ENCODE measurements at places on chromosomes 6 and 20.

DNA sequence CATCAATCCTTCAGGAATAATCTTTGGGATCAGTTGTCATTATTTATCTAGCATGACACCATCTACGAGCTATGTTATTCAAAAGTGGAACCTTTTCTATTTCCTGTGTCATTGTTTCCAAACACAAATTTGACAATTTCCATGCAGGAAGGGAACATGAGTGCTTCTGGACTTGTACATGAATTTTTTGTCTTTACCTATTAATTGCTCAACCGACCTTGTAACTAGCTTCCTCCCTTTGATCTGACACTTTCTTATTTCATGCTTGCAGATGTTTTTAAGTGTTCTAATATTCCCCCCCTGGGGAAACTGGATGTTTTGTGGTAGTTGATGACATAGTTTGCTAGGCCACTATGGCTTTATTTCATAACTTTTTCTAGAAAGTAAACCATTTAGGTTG lies 139.4 kb downstream of the BMP2 start:
- ATAC-seq, result no peak

- ATAC-seq, result peak; percentile 25
These were observed 572 bp downstream of the SLC2A4RG start for GRCh38 chr20:63740070-63740626.

- ATAC-seq, result peak; percentile 43
These were observed 28.1 kb upstream of the TXNDC5 start for GRCh38 chr6:7938562-7939183.

GRCh38 chr6:23173234-23173633 lies 603.9 kb downstream of the HDGFL1 start:
- no peak for ATAC-seq

GRCh38 chr6:97557355-97557754 lies 274.3 kb upstream of the MMS22L start:
- no peak for ATAC-seq

DNA sequence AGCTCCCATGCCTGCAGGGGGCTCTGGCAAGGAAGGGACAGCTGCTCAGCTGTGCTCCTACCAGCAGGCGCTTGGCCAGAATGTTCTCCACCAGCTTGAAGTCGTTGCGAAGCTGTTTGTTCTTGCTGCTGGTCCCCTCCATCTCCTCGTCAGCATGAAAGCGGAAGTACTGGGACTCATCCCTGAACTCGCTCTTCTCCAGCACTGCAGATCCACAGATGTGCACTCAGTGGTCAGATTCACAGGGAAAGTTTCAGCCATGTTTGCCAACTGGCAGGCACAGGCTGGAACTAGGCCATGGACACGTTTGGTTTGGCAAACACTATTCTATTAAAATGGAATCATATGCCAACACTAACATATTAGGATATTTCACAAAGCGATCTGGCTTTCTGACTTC lies 167.9 kb downstream of the PREX1 start:
- ATAC-seq, result no peak

DNA sequence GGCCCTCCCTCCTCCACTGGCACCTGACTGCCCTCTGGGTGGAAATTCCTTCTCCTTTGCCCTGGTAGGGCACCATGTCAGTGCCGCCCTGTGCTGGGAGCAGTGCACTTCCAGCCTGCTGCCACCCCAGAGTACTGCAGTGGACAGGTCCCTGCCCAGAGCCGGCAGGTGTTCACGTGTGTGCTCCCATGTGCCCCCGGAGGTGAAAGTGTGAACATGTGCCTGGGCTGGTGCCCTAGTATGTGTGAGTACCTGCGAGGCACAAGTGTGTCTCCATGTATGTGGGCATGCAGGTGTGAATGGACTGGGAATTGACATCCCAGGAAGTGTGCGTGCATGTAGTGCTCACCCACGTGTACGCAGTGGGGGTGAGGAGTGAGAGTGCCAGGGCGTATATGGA lies 29.4 kb downstream of the SDCBP2 start:
- peak; percentile 7 for ATAC-seq

GRCh38 chr6:7991536-7991935 lies 72.7 kb downstream of the BLOC1S5 start:
- no peak for ATAC-seq

GRCh38 chr6:21123507-21124436 lies 469.8 kb upstream of the SOX4 start:
- no peak for ATAC-seq

DNA sequence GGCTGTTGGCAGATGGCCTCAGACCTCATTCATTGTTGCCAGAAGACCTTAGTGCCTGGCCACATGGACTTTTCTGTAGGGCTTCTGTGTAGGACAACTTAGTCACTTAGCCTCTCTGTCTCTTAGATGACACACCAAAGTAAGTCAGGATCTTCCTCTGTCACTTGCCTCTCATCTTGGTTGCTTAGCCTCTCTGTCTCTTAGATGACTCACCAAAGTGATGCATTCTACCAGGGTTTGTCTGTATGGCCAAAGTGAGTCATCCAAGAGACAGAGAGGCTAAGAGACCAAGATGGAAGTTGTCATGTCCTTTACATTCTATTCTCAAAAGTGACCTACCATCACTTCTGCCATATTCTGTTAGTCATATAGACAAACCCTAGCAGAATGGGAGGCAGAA lies 255.9 kb upstream of the DEFB112 start:
- ATAC-seq, result no peak

DNA sequence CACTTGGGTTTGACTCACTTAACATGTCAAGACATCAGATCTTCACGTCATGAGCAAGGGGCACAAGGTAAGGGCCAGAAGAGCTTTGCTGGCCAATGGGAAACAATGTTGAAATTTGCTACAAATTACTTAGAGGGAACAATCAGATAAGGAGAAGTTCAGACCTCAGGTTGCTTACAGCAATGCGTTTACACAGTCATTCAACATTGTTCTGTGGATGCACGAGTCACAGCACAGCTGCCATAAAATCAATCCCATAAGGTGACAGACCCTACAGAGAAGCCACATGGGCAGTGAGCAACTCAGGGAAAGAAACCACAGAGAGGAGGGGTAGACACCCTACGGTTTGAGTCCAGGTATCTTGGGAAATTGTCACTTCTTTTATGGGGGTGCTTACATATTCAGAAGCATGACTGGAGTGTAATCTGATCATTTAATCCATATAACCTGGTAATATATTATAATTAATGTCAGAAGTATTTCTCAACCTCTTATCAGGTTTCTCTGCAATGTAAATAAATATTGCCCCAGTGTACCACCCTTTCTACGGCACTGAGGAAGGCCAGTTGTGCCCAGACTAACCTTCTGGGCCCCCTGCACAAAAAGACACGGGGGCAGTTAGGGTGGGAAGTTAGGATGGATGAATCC lies 2.3 kb upstream of the SLC22A2 start:
- no peak for ATAC-seq

DNA sequence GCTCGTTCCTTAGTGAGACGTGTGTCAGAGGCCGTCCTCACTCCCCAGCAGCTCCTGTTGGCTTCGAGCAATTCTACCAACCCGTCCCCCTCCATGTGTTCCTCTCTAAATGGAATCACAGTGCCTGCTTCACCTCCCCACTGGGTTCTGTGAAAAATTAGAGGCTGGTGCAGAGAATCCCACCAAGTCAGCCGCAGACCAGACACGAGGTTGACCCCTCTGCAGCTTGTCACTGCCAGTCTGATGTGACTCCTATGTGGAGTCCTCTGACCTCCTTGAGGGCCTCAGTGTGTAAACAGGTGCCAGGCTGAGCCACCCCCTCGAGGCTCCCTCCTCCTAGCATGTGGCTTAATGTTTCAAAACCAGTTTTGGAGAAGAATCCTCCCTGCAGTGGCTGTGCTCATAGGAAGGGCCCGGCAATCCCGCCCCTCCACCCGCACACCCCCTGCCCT lies 12.6 kb upstream of the IRF4 start:
- ATAC-seq, result no peak

DNA sequence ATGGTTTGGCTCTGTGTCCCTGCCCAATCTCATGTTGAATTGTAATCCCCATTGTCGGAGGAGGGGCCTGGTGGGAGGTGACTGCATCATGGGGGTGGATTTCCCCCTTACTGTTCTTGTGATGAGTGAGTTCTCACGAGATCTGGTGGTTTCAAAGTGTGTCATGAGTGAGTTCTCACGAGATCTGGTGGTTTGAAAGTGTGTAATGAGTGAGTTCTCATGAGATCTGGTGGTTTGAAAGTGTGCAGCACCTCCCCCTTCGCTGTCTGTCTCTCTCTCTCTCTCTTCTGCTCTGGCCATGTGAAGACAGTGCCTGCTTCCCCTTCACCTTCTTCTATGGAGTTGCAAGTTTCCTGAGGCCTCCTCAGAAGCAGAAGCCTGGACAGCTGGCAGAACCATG lies 87.6 kb downstream of the MYLK4 start:
- ATAC-seq, result no peak

DNA sequence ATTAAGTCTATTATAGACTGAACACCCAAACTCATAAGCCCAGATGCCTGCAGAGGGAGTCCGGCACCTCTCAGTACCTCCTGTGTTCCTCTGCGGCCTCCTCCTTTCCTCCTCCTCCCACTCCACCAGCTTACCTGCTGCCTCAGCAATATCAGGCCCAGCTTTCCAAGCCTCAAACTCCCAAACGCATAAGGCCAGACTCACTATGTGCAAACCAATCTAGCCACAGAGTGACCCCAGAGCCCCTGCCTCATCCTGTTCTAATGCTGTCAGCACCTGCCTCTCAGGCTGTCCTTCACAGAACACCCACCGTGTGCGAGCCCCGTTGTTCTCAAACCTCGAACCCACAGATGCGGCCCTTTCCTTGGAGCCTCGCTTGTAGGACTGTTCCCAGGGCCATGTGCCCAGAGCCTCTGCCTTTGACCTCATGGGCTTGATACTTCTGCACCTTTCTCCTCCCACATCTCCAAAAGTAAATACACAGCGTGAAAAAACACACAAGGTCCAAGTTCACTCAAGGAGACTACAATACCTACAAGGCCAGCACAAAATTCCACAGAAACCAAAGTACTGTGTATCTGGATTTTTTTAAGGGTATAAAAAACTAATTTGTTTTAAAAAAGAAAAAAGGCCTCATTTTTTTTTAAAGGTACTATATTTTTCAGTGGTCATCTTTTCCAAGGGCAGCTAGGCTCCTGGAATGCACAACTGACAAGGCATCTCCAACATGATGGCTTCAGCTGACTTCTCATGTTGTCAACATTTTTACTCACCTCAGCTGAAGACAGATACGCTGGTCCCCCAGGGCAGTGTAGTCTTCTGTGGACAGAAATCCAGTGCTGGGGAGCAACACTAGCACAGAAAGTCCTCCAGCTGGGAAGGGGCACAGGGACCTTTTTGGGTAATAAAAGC lies 52.3 kb downstream of the ABHD12 start:
- ATAC-seq, result no peak

- ATAC-seq, result no peak
These were observed 336.0 kb downstream of the QKI start for GRCh38 chr6:163750431-163751031.

- ATAC-seq, result no peak
These were observed 65.7 kb downstream of the CTCFL start for GRCh38 chr20:57459278-57459677.

DNA sequence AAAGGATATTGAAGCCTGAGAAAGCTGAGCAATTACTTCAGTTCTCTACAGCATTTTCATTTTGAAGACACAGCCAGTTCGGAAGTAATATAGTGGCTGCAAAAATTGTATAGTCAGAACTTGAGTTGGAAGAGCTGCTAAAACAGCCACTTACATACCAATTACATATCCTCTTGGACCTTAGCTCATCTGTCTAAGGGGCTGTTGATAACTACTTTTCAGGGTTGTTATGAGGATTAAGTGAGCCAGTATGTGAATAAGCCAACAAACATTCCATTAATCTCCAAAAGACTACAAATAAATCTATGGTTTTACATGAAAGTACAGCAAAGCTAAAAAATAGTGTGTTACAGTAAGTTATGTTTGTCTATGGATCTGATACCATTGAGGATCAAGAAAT lies 59.7 kb downstream of the TMEM200A start:
- no peak for ATAC-seq

GRCh38 chr20:754904-755303 lies 13.4 kb downstream of the SLC52A3 start:
- ATAC-seq, result no peak

GRCh38 chr20:43731469-43731868 lies 4.7 kb upstream of the GTSF1L start:
- no peak for ATAC-seq

DNA sequence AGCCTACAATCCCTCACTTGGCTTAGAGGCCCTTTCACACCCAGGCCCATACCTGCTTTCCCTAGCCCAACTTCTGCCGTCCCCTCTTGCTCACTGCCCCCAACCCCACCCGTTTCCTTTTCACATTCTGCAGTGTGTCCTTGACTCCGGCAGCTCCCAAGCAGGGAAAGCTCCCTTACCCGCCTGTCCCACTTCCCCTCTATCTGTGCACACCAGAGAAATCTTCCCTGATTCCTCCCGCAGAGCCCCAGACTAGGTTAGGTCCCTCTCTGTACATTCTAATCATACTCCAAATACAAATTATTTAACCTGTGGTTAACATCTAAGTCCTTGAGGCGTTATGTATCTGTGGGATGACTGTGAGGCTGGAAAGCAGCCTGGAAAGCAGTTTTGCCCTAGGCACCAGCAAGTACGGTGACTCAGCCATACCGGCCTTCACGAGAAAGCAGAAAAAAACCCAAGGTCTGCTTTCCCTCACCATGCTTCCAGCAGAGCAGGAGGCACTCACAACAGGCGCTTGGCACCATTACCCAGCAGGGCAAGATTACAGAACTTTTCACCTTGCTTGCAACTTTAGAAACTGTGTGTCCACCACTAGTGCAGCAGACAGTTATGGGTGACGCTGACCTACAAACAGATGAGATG lies 22.3 kb downstream of the ELOVL5 start:
- ATAC-seq, result peak; percentile 83

DNA sequence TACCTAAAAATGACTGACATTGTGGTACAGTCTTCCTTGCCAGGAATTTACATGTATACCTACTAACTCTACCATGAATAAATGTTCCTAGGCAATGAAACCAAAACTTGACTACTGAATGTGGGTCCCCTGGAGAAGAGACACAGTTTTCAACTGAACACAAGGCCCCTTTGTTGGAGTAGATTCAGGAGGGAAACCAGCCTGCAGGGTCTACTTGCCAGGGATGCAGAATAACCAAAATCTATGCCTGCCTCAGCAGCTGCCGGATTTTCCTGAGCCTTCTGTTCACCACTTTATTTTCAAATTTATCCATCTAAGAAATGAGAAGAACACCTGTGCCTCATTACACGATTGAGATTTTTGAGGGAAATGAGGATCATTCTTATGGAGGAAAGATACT lies 211.9 kb downstream of the GRM1 start:
- ATAC-seq, result no peak

GRCh38 chr20:49313283-49313682 lies 35.4 kb upstream of the ZNFX1 start:
- no peak for ATAC-seq

- no peak for ATAC-seq
These were observed 132.4 kb downstream of the DLL1 start for GRCh38 chr6:170158296-170159021.

- ATAC-seq, result peak; percentile 75
These were observed 12.8 kb upstream of the DNAAF9 start for GRCh38 chr20:3420211-3420707.

DNA sequence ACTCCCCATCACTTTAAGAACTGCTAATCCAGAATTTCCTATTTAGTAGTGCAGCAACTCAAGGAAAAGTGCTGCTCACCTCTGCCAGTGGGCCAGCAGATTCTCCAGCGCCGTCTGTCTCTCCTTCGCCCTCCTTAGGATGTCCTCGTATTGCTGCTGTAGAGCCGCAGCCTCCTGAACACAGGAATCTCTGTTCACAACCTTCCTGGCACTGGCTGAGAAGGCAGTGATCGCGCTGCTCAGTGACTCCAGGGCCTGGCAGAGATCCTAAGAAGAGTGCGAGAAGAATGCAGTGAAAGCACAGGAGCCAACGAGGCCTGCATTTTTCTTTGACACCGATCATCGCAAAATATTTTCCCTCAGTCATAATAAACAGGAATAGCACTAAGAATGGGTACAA lies 209.0 kb downstream of the SYNE1 start:
- ATAC-seq, result peak; percentile 86

All from gastroesophageal sphincter (tissue), 4 donors.